GOT3 (cell line): ENCODE measurements at places on chromosomes 12 and 14.
A peak's percentile ranks its signal among the peaks of the same experiment; 100 is the strongest.

GRCh38 chr12:10212739-10213131, at the start of gene GABARAPL1:
Gene GABARAPL1, plus strand, starts transcription at chr12:10212877. Its CDS starts 253 bp downstream, at chr12:10213130.
- peak; percentile 39 for DNase-seq

DNA sequence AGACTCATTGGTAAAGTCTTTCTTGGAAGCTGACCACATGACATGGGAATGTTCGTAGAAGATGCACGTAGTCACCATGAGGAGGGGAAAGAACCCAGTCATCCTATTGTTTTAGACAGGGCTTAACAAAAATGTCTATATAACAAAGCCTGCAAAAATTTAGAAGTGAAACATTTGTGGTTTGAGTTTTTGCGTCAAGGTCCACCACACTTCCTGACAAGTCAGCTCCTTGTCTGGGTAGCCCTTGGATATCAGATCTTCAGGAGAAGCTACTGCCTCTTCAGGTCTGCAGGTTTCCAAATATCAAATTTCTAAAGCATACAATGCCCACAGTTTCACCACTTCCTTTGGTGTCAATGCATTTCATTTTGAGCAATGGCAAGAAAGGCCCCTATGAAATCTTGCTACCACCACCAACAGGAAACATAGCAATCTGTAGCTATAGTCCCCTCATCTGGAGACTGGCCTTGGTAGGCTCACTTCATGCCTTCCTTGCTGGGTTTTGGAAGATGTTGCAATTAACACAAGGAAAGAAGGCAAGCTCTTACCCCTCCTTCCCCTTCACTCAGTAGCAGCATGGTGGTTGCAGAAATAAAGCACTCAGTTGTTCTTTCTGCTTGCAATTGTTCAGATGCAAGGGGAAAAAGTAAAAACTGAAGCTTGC, 235.2 kb downstream of the PCNX1 start:
- DNase-seq, result no peak

DNA sequence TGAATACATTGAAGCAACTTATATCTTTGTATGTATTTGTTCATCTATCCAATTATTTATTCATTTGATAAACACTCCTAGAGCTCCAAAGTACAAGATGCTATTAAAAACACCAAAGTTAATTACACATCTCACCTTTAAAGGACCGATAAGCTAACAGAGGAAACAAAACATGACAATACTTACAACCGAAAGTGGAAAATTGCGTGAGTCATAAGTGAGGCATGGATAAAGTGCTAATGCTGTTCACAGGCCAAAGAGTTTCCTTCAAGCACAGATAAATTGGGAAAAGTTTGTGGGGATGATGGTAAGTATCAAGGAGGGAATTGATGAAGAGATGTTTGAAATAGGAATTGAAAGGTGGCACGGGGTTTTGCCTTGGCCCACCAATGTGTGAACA, 172.8 kb upstream of the KITLG start:
- no peak for DNase-seq

DNA sequence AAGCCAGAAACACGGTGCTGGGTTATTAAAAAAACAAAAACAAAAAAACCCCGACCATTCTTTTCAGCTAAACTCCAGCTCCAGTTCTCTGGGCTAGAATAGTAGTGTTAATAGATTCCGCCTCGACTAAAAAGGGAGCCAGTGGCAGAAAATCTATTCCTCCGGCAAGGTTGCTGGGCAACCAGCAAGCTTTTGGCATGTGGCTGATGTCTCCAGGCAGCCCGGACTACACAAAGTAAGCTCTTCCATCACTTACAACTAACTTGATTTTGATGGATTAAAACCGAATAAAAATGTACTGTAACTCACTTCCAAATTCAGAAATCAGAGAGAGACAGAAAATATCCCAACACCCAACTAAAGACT, 126.4 kb upstream of the FOXN3 start:
- DNase-seq, result no peak

GRCh38 chr12:8556531-8557097, 15.9 kb upstream of the CLEC4E start:
- no peak for DNase-seq

GRCh38 chr14:37870632-37871346, 275.4 kb downstream of the TTC6 start:
- DNase-seq, result no peak

- DNase-seq, result no peak
These were observed 27.9 kb downstream of the BCL2L14 start for GRCh38 chr12:12098691-12099015.

- no peak for DNase-seq
These were observed 261.5 kb downstream of the PCNX1 start for GRCh38 chr14:71168564-71169427.

DNA sequence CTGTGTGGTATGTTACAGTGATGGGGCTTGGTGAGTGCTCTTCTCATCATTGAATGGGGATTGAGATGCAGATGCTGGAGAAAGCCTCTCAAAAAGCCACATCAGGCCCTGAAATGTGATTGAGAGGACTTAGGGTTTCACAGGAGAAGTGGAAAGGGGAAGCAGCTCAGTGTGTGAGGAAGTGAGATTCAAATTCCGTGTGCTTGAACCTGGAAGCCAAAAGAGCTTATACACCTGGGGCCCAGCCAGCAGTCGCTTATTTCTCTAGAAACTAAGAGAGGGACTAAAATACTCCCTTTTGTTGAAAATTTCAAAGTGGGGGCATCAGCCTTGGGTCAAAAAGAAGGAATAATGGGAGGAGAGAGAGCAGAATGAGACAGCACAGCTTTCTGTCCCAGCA, 39.1 kb upstream of the GZMB start:
- DNase-seq, result no peak

DNA sequence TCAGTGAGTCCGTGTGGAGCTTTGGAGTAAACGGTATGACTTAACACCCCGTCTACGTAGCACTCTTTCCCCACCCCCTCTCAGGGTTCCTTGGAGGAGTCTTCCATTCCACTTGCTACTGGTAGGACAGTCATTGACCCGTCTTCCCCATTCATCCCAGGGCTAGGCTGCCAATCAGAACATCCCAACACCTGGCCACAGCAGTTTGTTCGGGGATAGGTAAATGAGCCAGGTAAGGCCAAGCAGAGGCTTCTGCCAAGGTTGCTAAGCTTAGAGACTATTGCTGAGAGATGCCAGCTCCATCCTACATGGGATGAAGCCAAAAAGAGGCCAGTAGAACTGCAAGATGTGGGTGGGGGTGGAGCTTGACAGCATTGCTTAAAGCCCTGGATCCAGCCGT, 130.8 kb downstream of the BCL11B start:
- no peak for DNase-seq

DNA sequence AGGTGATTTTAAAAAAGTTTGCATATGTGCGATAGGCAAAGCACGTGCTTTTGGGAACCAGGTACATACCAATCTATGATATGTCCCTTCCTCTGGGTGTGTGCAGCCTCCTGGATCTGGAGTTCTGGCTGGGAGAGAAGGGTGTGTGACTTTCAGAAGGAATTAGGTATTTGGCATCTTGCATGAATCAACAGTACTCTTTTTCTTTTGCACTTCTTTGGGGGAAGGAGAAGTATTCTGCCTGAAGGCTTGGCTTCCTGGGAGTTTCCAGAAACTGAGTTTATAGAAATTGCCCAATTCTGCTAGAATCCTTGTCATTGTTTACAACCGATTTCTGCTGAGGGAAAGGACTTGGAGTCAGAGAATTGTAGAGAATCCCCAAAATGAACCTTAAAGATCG, 2.9 kb upstream of the CLMN start:
- no peak for DNase-seq

- no peak for DNase-seq
These were observed 297.6 kb downstream of the TMEM132D start for GRCh38 chr12:129606239-129606638.

DNA sequence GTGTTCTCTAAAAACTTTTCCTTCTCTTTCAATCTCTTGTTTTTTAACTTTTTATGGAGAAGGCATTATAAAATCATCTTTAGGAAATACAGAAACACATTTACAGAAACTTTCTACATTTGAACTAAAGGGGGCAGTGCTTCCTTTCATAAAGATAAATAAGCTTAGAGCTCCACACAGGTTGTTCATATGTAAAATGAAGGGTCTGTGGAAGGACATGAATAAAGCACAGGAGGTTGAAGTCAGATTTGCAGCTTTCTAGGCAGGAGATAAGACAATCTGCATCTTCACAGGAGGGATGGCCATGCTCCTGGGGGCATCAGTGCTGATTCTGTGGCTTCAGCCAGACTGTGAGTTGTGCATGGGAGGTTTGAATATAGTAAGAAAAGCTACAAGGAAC, 426.0 kb downstream of the DAD1 start:
- DNase-seq, result no peak

DNA sequence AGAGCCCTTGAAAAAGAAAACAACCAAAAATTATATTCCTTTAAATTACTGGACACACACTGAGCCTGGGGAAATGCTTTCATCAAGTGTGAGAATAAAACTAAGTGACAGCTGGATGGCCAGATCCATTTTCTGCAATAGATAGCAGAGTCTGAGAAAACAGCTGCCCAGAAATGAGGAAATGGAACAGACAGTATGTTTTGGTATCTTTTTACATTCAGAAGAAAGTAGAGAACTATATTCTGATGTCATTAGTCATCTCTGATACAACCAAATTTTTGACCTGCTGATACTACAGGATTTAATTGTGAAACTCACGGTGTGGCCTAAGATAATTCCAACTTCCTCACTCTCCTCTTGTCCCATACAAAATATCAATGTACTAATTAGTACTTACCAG, 78.2 kb downstream of the HMGA2 start:
- no peak for DNase-seq

DNA sequence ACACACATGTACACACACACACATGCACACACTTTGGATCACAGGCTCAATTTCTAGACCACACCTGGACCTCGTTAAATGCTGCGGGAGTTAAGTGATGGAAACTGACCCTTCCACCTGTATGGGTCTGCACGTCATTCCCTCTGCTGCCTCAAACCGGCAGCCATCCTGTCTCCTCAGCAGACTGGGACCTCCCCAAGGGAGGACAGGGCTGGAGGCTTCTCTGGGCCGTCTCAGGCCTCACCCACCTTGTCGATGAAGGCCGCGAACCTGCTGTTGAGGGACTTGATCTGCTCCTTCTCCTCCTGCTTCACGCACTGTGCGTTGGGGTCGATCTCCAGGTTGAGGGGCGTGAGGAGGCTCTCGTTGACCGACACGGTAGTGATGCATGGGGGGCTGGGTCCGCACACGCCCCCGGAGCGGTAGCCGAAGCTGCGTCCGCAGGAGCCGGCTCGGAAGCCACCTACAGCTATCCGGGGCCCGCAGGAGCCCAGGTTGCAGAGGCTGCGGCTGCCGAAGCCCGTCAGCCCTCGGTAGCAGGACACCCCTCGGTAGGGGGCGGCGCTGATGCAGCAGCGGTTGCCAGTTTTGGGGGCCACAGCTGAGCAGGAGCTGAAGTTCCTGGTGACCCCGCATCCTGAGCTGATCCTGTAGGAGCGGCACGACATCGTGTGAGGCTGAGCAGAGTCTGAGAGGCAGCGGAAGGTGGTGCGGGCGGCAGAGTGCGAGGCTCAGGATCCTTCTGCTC, at the start of gene KRT85:
TSS of gene KRT85 (minus strand) at position 744 of the 748 bp plus-strand sequence. CDS start at position 668, 76 bp downstream.
- no peak for DNase-seq

- DNase-seq, result no peak
These were observed 126.9 kb upstream of the PRICKLE1 start for GRCh38 chr12:42716491-42716891.

- DNase-seq, result no peak
These were observed 39.9 kb downstream of the TNFAIP2 start for GRCh38 chr14:103163199-103163598.

DNA sequence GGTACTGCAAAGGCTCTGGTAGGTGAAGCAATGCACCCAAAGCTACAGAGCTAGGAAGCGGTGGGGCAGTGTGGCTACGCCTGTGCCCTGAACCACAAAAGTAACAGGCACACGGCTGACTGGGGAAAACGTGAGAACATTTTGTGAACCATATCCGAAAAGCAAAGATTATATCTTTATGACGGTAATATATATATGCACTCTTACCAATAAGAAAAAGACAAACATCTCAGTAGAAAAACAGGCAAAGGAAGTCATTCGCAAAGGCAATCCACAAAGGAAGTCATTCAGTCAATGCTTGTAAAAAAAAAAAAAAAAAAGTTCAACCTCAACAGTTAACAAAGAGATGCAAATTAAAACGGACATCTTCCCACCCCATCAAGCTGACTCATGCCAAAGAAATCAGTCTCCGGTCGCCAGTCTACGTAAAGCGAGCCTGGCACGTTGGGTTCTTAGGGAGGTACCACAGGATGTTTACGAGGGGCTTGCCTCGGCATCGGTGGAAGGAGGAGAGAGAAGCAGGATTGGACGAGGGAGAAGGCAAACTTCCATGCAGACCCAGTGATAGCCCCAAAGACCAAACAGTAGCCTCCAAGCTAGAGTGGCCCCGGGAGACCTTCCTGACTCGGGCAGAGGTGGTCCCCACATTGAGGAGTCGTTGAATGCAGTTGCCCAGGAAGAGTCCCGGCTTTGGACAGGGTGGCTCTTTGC, 39.4 kb upstream of the PPP2R5C start:
- no peak for DNase-seq

- no peak for DNase-seq
These were observed 156.7 kb downstream of the TMTC3 start for GRCh38 chr12:88298761-88299242.

- DNase-seq, result no peak
These were observed 352.5 kb upstream of the CCDC196 start for GRCh38 chr14:66133666-66134065.

DNA sequence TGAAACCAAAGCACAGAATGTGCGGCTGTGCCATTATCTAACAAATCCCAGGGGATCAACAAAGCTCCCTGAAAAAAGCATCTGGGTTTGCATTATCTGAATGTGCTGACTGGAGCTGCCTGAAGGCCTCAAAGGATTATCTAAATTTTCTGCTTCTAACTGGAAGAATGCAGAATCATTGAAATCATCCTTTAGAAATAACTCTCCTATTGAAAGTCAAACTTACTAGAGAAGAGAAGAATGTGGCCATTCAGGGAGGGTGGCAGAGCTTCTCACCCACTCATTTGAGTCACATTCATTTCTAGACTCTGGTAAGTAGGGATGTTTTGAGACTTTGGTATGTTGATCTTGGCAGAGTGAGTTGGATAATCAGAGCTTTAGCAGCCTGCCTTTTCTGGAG, 220.6 kb upstream of the RGS6 start:
- DNase-seq, result no peak

- peak; percentile 4 for DNase-seq
These were observed 30.3 kb downstream of the NFKBIA start for GRCh38 chr14:35374263-35374712.
